Pulmonary artery endothelial cell (primary cell): ENCODE measurements at places on chromosomes 2 and 18.
A peak's percentile ranks its signal among the peaks of the same experiment; 100 is the strongest.

DNA sequence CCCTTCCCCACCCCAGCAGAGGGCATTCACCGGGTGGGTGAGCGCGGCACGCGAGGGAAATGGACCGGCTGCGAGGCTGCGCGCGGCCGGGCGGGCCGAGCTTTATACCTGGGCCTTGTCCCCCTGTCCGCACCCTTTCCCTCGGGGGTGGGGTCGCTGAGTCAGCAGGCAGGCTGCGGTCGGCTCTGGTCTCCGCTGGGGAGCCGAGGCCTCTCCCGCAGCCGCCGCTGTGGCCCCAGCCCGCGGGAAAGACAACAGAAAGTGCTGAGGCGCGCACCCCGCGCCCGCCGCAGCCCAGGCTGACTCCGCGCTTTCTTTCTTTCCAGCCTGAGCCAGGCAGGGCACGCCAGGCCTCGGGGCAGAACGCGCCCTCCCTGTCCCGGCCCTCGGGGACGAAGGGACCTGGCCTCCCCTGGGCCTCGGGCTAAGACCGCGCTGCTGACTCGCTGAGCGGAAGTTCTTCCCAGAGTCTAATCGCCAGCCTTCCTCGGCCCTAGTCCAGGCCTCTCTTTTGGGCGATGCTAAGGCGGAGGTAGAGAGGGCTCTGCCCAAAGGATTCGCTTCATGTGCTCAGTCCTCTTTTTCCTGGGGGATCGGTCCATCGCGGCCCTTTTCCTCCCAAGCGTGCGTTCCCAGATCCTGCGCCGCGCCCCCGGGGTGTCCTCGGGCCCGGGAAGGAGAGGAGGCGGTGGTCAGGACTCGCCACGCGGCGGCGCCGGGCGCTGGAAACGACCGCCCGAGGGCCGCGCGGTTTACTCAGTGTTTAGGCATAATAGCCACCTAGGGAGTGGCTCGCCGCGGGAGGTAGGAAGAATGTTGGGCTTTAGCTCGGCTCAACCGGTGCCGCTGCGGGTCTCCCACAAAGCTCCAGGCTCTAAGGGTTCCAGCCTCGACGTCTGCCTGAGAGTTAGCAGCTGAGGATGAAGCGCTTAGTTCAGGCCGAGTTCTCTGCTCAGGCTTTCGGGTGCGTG is at the start of gene CRYBA2:
TSS of gene CRYBA2 (minus strand) at position 78 of the 971 bp plus-strand sequence. CDS start 246 bp downstream, outside the sequence.
- DNase-seq: no peak

DNA sequence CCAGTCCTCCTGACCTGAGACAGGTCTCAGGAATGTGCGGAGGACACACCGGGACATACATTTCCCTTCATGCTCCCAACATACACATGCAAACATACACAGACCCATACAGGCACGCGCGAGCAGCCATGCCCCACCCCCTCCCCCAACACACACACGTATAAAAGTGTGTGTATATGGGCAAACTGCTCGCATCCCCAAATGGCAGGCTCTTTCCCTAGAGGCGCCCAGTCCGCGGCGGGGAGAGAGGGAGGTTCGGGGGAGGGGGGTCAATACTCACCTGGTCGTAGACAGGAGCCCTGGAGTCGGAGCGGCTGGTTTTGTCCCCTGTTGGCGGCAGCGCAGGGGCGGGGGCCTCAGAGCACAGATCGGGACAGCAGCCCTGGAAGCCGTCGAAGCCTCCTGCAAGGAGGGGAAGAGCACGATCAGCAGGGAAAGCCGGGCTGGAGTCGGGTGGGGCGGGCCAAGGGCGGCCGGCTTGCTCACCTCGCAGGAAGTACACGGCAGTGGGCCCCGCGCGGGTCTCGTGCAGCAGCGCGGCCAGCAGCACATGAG is 682 bp downstream of the DUSP2 start:
- DNase-seq: no peak

DNA sequence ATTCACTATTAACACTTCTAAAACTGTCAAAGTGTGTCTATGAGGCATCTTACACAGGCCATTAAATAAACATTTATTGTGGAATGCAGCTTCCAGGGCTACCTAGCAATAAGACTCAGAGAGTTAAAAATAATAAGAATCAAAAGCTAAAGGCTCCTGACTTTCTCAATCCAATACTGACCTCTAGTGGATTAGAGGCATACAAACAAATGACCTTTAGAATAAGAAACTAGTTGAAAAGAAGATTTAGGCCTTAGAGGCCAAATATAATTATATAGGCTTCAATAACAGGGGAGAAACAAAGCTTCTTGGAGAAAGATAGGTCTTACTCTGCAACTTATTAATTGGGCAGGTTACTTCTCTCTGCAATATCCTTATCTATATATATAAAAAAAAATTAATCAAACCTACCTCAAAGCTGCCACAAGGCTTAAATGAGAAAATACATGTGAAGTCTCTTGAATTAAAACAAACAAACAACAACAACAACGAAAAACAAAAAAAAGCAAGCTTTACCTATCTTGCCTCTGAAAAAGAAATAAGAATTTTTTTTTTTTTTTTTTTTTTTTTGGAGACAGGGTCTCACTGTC is 246.1 kb downstream of the EXOC6B start:
- peak; percentile 5 for DNase-seq

DNA sequence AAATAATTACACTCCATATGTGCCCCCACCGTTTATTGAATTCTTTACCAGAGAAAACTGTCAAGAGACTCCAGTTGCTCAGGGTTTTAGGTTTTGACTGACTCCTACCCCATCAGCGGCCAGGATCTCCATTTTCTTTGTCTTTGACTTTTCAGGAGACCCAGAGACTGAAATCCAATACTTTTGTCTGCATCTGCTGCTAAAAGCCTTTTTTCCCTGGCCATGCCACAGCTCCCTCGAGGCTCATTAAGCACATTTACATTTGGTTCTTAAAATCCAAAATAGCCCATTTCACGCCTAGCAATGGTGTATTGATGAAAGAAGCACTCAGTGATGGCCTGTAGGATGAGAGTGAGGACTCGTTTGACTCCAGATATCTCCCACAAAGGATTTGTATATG is 332.6 kb upstream of the ACVR2A start:
- DNase-seq: no peak

DNA sequence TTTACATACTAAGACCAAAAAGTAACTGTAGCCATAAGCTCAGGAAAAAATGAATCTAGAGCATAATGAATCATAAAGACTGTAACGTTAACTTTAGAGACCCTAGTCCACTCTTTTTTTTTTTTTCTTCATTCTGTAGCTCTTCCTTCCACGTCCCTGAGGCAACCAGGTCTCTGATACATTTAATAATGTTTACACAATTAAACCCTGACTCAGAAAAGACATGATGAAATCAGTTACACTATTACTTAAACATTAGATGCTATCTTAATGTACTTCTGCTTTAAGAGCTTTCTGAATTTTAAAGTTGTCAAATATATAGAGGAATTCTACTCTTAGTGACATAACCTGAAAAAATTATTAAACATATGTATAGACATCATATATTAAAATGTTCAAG is 1121.5 kb upstream of the DDX18 start:
- DNase-seq: no peak

DNA sequence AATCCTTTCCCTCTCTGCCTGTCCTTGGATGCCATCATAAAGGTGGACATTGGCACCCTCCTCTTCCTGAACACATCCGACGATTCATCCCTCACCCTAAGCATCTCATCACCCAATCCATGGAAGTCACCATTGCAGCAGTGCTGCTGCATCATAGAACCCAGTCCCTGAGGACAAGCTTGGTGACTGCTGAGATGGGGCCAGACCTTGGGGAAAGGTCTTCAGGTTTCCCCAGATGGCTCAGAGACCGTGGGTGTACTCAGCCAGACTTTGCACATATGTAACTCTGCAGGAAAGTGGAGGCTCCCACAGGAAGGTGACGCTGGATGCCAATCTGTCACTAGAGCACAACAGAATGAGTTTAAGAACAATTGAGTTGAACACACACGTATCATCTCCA is 202.2 kb downstream of the SOX11 start:
- DNase-seq: no peak

DNA sequence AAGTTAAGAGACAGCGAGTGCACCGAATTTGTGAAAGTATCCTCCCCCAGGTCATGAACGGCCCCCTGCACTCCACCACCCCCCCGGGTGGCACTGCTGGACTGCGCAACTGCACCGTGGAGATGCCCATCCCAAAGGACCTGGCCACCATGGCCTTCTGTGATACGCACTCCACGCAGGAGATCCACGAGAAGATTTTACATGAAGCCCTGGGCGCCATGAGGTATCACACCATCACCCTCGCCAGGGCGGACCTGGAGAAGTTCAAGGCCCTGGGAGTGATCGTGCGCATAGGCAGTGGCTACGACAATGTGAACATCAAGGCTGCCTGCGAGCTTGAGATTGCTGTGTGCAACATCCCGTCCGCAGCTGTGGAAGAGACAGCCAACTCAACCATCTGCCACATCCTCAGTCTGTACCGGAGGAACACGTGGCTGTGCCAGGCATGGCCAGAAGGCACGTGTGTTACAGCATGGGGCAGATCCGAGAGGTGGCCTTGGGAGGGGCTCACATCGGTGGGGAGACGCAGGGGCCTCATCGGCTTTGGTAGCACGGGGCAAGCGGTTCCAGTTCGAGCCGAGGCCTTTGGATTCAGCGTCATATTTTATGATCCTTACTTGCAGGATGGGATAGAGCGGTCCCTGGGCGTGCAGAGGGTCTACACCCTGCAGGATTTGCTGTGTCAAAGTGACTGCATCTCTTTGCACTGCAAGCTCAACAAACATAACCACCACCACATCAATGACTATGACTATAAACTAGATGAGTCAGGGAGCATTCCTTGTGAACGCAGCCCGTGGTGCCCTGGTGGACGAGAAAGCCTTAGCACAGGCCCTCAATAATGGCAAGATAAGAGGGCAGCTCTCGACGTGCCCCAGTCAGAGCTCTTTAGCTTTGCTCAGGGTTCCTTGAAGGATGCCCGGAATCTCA is 290.8 kb upstream of the MC4R start:
- DNase-seq: no peak

- no peak for DNase-seq
These were observed 262.1 kb downstream of the CPS1 start for GRCh38 chr2:210818473-210818872.

DNA sequence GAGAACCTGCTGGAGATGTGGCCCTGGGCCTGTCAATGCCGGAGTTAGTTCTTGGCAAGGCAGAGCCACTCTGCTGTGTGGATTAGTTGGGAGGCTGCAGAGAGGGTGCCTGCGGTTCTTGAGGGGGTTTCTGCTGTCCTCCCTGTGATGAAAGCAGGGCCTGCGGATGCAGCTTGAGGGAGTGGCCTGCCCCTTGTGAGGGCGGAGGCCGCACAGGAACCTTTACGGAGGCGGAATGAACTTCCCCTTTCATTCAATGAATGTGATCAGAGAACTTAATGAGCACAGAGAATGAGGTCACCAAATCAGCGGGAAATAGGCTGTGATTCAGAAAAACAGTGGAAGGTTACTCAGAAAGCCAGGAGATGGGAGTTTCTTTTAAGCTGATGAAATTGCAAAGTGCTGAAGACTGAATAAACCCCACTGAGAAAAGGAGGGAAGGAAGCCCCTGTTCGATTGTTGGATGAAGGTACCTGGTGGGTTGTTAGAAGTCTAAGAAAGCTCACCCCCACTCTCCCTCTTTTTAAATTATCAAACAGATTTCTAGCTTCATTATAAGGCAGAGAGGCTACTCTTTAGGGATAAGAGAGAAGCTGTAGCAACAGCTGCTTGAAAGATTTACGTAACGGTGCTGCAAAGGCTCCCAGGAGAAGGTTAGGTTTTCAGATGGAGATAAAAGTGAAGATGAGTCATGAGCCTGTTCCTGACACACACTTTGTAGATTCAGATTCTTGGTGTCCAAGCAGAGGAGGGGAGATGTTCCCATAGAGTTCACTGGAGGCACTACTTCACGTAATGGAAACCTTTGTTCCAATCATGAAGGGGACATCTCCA is 47.4 kb downstream of the VWA3B start:
- DNase-seq: no peak

GRCh38 chr2:73283545-73284295 is 558 bp downstream of the FBXO41 start:
- no peak for DNase-seq

GRCh38 chr2:60366135-60366712 is 187.2 kb downstream of the BCL11A start:
- no peak for DNase-seq

- no peak for DNase-seq
These were observed 485.2 kb downstream of the EIPR1 start for GRCh38 chr2:2892378-2892777.

GRCh38 chr2:240932001-240932723 is 26.0 kb downstream of the CROCC2 start:
- no peak for DNase-seq

GRCh38 chr2:193806088-193806774 is 1611.5 kb upstream of the TMEFF2 start:
- DNase-seq: no peak

GRCh38 chr2:210477496-210477895 is 937 bp upstream of the LANCL1 start:
- no peak for DNase-seq

DNA sequence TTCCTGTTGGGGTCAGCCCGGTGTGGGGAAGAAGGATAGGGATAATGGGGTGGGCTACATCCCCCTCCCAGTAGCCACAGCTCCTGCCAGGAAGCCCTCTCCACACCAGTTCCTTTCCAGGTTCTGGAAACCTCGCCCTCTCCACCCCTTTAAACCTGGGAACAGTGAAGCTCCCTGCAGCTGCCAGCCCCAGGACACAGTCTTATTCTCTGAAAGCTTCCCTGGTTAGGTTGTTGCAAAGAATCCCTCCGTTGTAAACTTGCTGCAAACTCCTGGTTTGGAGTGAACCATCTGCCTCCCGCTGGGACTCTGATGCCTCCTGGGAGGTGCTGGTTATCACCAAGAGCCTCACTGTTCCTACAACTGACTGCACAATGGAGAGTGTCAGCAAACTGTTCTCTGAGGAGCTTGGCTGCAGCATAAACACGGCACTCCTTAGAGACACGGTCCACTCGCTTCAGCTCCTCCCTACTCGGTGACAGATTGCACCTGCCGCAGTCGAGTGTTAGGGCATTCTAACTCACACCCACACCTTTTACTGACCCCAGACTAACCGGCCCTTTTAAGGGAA is 261.8 kb upstream of the RAB6C start:
- DNase-seq: no peak

DNA sequence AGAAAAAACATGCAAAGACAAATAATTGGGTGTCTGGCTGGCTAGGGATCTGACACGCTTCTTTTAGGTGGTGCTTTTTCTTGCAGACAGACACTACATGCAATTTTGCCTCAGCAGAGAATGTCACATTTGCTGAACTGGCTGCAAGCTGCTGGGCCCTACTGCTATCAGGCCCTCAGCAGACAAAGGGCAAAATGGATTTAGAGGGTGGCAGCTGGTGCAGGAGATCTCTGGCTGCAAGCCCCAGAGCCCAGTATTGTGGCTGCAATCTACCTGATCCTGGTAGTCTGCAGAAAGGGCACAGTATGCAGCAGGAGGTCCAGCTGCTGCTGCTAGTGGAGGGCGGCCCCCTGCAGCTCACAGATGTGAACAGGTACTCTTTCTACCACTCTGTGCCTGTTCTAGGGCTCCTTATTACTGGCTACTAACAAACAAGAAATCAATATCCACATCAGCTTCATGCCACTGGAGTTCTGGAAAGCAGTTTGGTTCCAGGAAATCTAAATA is 796.7 kb upstream of the CELF4 start:
- no peak for DNase-seq
